Right cardiac atrium (tissue), 5 donors: ENCODE measurements at places on chromosomes 5 and 9.

DNA sequence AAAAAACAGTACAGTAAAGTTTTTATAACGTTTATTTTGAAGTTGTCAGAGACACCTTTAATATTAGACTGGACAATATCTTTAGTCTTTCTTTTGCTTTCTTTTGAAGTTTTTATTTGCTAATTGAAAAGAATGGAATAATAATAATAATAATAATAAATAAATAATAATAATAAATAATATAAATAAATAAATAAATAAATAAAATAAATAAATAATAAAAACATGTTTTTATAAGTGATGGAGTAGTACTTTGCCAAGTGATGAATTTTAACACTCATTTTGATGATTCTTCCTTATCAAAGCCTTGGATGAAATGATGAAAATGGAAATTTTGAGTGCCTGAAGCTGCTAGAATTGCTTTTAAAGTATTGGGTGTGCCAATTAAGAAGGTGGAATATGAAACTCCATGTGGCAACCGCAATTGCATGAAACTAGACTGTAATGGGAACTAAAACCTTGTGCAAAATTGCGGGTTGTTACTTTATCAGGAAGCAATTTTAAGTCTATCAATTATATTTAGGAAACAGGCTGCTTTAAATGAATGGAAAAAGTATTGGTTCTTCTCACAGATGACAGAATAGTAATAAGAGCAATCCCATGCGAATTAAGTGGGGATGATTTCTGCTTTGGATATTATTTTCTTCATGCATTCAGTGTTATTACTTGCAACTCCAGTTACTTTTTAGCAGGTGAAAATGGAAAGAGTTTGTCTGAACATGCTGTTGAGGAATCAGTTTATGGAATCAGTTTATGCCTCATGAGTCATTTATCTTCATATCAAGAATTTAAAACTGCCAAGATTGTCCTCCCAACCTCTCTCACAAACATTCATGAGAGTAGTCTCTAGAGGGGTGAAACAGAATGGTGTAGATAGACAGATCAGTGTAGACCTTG is 4.6 kb downstream of the ANXA1 start:
- DNase-seq, result no peak

GRCh38 chr9:93984860-93985259 is 29.7 kb upstream of the BARX1 start:
- no peak for DNase-seq

- DNase-seq, result no peak
Observed at GRCh38 chr5:109143031-109143430, 266.7 kb downstream of the PJA2 start.

DNA sequence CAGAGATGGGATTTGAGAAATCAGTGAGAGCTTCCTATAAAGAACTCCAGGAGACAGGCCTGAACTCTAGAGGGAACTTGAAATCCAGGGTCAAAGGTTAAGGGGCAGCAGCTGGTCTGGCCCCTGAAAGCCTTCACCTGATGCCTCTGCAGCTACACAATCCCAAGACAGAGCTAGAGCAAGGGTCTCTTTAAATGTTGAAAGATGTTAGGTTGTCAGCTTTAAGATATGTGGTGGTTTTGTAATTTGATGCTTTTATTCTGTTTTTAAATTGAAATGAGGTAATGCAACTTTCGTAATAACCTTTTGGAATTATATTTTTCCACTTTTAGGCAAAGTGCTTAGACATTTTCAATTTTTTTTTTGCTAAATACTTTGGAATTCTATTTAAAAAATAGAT is 2.4 kb downstream of the SOWAHA start:
- no peak for DNase-seq

DNA sequence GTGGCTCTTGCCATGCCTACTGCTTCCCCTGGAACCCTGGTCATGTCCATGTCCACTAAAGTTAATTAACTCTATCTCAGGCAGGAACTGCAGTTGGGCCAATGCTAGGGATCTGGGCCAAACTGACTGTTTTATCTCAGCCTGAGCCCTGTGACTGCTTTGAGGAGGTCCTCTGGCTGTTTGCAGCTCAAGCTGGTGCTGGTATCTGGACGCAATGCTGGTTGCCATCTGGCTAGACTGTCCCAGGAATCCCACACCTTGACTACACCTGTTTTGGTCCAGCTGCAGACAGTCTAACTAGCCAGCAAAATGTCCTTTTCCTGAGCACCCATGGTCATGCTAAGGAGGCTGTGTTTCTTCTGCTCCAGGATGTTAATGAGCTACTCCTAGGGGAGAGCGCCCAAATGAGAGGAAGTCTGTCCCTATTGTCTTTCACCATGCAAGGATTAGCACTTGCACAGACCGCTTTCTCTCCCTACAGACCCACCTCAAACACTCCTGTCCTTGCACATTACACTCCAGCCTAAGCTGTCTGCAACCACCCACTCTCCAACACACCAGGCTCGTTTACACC is 251.0 kb downstream of the SH3GL2 start:
- no peak for DNase-seq

DNA sequence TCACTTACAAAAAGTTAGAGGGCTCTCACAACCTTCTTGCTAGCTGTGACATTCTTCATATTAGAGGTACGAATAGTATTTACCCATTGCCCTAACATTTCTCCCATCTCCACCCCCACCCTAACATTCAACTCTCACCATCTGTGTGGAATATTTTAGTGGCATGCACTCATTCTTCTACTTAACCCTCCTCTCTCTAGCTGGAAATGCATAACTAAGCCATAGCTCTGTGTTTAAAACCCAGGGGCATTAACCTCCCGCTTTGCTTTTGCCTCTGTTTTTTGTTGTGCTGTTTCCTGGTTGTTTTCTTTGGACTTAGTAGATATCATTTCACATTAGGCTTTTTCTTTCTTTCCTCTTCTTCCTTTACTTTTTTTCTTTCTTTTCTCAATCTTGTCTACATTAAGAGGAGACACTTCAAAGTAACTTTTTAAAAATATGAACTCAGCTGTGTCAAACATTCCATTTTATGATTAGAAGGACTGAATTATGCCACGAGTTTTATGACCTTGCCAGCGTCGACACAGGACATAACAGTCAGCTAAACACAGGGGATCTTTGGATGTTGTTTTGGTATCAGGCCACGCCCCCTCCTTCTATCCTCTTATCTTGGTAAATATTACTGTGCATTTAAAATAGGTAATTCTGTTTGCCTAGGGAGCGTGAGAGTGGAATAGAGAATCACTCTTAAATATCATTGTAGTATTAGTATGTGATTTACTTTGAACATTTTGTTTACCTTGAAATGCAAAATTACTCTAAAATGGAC is 236.0 kb downstream of the CD180 start:
- DNase-seq, result no peak

DNA sequence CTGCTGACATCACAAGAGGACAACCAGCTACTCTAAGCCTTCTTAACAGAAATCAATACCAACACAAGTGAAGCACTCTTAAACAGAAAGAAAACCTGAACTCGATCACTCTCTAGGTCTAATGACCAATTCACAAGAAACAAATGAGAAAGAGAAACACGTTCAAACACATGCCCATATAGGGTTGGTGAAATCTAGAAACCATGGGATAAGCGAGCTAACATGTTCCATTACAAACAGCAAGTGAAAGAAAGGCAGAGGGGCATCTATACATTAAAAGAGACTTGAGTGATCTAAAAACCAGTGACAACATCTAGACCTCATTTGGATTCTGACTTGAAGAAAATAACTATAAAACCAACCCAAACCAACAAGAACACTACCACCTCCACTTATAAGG is 74.9 kb upstream of the RETREG1 start:
- DNase-seq, result no peak

- no peak for DNase-seq
Observed at GRCh38 chr5:69293882-69294281, 38.7 kb downstream of the CCDC125 start.

DNA sequence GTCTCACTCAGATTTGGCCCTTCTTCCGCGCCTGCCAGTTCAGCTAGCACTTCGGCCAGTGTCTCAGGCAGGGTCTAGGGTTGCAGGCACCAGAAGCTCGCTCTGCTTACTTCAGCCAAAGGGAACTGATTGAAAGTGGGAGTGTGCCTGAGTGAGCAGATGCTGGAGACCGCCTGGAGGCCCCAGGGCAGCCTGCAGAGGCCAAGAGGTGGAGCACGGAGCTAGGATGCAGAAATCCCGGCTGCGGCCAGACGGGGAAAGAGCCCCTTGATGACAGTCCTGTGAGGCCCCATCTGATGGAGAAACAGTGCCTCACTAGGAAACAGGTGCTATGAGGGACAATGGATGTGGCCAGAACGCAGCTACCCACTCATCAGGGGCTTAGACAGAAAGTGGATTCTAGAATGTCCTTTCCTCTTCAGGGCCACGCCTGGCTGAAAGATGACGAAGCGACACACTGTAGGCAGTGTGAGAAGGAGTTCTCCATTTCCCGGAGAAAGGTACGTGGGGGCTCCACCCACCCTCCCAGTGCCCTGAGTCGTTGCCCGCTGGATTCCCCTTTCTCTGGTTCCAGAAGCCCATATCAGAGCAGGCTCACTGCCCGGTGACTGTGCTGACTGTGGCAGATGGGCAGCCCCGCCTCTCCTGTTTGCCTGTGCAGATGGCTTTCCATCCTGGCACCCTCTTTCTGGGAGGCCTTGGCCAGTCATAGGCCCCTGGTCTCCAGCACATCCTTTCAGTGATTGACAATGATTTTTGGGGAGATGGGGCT is 16.1 kb downstream of the HNRNPH1 start:
- peak; percentile 60 for DNase-seq

DNA sequence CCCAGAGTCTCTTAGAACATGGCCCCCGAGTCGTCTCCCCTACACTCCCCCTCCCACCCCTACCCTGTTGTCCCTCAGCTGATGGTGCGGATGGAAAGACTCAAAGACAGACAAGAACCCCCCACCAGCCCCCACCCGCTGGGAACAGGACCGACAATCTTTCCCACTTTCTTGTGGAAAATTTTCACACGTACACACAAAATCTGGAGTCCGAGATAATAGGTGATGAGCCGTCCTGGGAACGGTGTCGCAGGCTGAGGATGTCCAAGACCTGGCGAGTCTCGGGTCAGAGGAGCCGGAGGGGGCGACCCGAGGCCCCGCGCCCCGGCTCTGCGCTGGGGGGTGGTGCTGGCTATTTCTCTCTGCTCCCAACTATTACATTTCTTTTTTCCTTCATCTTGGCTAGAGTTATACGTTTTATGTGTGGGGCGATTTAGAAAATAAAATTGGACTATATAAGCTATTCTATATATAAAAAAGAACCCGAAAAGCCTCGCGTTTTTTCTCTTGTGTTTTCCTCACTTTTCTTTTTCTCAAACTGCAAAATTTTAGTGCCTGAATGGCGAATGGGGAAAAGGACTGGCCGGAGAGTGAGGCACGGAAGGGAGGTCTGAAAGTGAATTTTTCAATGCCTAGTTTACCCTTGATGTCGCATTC is 188.8 kb downstream of the MEF2C start:
- DNase-seq, result no peak

DNA sequence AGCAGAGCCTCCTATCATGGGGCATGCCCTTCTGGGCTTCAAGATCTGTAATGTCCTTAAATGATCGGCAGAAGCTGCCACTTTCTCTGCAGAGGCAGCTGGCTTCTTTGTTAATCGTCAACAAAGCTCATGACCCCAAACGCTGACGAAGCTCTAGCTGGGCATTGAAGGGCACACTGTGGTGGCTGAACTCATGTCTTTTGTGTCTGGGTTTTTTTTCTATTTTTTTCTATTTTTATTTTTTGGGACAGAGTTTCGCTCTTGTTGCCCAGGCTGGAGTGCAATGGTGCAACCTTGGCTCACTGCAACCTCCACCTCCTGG is 65.2 kb upstream of the ASS1 start:
- DNase-seq, result no peak

GRCh38 chr9:15831384-15831783 is 278.5 kb downstream of the CCDC171 start:
- DNase-seq, result no peak

- no peak for DNase-seq
Observed at GRCh38 chr5:109911731-109912130, 222.0 kb downstream of the MAN2A1 start.

DNA sequence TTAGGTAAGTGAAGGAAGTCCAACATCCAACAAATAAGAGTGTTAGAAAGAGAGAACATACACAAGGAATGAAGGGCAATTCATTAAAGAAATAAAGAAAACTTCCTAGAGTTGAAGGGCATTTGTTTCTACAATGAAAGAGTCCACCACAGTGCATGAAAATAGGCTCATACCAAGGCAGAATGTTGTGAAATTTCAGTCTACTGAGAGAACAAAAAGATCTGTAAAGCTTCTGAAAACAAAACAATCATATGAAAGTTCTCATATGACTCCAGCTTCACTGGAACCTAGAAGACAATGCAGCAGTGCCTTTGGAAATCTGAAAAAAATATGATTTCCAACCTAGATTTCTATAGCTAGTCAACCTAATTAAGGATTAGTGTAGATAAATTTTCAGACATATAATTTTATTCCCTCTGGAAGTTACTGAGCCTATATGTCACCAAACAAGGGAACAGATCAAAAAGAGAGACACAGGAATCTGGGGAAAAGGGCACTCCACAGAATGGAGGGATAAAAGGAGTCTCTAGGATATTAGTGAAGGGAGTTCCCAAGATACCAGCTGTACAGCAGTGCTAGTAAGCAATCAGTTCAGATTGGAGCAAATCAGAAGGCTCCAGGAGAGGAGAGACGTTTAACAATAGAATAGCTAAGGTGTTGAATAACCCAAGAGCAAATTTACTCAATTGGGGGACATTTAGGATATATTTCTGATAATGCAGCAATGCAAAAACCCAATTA is 5.8 kb downstream of the C5orf58 start:
- DNase-seq, result no peak

DNA sequence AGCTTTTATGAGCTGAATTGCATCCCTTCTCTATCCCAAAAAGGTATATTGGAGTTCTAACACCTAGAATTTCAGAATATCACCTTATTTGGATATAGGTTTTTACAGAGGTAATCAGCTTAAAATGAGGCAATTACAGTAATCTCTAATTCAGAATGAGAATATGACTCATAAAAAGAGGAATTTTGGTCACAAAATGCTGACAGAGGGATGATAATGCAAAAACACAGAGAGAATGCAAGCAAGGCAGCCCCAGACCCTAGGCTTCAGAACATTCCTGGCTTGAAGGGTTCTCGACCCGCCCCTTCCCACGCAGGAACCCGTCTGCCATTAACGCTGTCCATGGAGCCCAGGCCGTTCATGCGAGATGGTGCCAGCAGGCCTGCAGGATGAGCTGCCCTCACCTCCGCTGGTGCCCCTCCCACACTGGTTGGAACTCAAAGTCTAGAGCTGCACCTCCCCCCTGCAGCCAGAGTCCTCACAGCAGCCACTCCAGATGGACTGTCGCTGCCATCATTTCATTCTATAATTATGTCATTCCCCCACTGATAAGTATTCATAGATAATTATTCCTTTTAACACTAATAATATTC is 1173.4 kb upstream of the ACO1 start:
- peak; percentile 39 for DNase-seq

DNA sequence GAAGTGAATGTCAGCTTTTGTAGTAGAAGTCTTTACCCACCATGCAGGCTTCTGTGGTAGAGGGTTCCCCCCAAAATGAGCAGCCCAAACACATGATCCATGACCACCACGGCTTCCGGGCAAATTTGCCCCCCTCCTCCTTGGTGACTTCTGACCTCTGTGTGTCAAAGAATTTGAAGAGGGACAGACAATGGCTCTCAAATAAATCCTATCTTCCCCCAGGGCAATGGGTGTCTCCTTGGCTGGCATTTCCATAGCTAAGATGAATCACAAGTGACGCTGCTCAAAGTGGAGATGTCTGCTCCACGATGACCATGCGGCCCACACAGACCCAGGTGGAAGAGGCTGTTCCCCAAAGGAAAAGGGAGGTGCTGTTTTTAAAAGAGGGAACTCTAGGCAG is 30.2 kb upstream of the BOD1 start:
- DNase-seq, result no peak

- no peak for DNase-seq
Observed at GRCh38 chr5:143086908-143087637, 316.4 kb downstream of the NR3C1 start.
